ENCODE measurements at places on chromosomes 2 and 18. TPM values are rescaled to one million over a fixed set of nuclear protein-coding genes. Genes with fewer than 3 reads are reported as not detected.

Gene GNLY
- not detected for total RNA-seq

GRCh38 chr2:113850687-113851086 lies 39.2 kb upstream of the ACTR3 start:
- DNase-seq = no peak

Gene MYCN
- total RNA-seq = 2.3 TPM

Gene RNMT
- 49.3 TPM for total RNA-seq

Gene C2orf81
- 4.3 TPM for total RNA-seq

DNA sequence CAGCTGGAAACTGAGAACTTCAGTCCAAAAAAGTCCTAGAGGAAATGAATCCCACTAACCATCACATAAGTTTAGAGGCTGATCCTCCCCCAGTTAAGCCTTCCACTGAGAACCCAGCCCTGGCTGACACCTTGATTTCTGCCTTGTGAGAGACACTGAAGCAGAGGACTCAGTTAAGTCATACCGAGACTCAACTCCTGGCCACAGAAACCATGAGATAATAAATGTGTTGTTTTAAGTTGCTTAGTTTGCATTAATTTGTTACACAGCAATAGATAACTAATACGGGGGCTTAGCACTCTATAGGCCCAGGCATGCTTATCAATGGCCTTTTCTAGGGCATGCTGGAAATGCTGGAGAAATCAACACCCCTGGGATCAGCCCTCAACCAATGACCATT lies 3.4 kb upstream of the ADD2 start:
- DNase-seq = no peak

DNA sequence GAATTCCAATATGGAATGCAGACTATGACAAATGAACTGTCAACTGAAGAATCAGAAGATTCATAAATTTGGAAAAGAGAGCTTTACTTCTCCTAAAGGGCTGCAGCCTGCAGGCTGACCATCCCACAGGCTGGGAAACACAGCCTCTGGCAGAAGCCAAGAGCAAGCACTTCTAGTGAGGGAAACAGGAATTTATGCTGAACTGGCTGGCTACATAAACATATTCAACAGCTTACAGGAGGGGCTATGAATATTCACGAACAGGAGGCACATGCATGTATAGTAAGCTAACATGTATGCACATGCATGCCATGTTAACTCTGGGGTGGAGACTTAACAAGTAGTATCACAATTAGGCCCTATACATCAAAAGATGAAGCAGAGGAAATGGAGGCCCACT lies 17.6 kb downstream of the HIBCH start:
- no peak for DNase-seq

GRCh38 chr2:164439885-164440284 lies 181.4 kb downstream of the GRB14 start:
- no peak for DNase-seq

GRCh38 chr18:23956483-23956882 lies 58.1 kb upstream of the TTC39C start:
- DNase-seq = no peak

- DNase-seq = no peak
These were observed 174.0 kb downstream of the ZFP36L2 start for GRCh38 chr2:43052204-43052943.

DNA sequence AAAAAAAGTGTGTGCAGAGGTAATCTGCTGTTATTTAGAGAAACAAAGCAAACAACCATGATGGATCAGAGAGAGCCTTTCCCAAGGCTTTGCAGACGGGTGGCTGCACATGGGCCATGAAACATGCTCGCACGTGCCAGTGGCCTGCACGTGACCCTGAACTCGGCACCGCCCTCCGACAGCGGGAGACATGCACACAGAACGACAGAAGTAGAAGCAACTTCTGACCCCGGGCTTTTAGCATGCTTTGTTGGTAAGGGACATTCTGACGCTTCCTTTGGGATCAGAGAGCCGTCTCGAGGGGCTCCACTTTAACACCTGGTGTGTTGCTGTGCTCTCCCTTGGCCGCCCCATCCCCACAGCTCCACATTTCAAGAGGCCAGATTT lies 112.5 kb downstream of the KCNF1 start:
- no peak for DNase-seq

Gene BOK
- total RNA-seq = 86.8 TPM

Gene NXPH2
- total RNA-seq = not detected

Gene RAB11FIP5
- 43.6 TPM for total RNA-seq

GRCh38 chr2:96427917-96428316 lies 77.2 kb downstream of the NEURL3 start:
- DNase-seq = peak; percentile 92

Gene ATOH8
- total RNA-seq = 1.0 TPM

- DNase-seq = peak; percentile 52
These were observed 232.7 kb upstream of the UBE2E3 start for GRCh38 chr2:180747728-180748127.

Gene CD8B
- 3.8 TPM for total RNA-seq

DNA sequence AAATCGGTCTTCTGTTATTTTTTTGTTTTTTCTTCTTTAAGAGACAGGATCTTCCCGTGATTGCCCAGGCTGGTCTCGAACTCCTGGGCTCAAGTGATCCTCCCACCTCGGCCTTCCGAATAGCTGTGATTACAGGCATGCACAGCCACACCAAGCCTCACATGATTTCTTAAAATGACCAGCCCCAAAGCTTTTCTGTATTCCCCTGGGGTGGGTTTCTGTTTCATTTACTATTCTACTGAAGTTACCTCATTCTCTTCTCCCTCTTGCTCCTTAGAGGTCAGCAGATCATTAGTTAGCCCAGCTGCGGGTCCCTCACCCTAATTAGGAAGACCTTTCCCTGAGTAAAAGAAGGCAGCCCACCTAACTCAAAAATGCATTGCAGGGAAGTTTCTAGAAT lies 27.6 kb downstream of the SLC1A4 start:
- no peak for DNase-seq

DNA sequence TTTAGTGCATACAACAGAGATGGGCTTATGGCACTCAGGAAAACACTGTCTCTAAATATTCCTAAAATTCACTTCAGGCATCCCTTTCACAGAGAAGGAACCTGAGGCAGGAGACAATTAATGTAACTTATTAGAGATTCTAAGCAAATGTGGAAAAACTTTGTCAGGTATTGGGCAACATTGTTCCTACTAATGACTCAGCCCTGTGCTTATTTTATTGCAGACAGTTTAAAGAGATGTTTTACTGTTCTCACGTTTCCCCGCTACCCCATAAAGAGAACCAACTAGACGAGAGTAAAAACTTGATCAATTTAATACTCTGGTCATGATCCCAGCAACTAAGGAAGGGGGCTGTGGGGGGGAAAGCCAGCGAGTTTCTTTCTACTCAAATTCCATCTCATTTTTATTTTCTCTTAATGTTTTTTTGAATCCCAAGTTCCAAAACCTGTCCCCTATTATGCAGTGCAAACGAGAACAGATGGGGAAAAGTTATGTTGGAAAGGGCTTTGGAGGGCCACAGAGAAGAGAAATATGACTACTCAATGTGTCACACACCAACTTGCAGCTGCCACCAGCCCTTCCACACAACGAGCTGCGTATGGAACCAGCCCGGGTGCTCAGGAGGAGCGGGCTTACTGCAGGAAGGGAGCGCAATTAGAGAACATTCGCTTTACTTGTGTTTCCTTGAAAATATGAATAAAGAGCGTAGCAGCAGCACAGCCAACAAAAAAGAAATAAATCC lies 18.7 kb upstream of the ACVR1 start:
- DNase-seq = no peak

Data from kidney epithelial cell (primary cell).